ENCODE measurements at places on chromosomes 11 and 22. TPM values are rescaled to one million over a fixed set of nuclear protein-coding genes. Genes with fewer than 3 reads are reported as not detected.

DNA sequence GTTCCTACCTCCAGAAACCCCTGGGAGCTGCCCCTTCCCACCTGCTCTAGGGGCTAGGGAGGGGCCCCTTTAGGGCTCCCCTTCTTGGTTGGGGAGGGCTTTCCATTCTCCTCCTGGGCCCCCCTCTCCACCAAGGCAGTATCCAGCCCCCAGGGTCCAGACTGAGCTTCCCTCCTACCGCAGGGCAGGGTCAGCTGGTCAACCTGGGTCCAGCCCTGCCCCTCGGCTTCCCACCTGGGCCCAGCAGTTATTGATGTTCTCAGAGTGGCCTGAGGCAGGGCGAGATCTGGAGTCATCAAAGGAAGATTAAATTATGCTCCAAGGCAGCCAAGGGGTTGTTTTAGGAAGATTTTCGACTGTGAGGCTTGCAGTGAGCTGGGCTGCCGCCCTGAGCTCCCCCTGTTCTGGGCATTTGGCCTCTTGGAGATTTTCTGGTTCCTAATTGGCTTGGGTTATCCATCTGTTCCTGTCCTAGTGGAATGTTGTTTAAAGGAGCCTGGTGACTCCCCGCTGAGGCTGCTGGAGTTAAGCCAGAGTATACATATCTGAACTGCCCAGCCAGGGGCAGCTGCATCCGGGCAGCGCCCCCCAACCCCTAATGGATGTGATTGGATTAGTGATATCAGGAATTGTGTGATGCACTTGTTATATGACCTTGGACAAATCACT lies 1.8 kb upstream of the SLC22A8 start:
- no peak overlapping the region for H3K4me3 ChIP-seq
- H3K4me1 ChIP-seq: no peaks in the 10 kb centered on the region
- no peaks in the 10 kb centered on the region for H3K27me3 ChIP-seq
- DNase-seq: no peak
- H3K36me3 ChIP-seq: no peaks in the 10 kb centered on the region

DNA sequence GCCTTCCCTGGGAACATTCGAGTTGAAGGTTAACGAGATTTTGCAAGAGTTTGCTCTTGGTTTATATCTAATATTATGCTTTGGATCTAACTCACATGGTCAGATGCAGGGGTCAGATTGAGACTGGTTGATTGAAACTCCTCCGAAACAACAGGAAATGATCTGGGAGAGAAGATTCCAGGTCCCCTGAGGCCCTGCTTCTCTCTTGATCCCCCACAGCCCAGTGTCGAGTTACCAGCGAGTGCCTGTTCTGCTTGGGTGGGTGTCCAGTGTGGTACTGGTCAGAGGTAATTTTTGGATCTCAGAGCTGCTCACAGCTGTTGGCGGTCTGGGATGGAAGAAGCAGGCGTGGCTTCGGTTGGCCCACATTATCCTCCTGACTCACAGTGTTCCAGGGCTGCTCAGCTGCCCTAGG lies 9.2 kb downstream of the FBLN1 start:
- peak; percentile 86 for DNase-seq
- H3K36me3 ChIP-seq: no peaks in the 10 kb centered on the region
- H3K4me1 ChIP-seq: peaks cover 17% of the 10 kb centered on the region
- peak overlapping the region; percentile 88 for H3K27ac ChIP-seq

DNA sequence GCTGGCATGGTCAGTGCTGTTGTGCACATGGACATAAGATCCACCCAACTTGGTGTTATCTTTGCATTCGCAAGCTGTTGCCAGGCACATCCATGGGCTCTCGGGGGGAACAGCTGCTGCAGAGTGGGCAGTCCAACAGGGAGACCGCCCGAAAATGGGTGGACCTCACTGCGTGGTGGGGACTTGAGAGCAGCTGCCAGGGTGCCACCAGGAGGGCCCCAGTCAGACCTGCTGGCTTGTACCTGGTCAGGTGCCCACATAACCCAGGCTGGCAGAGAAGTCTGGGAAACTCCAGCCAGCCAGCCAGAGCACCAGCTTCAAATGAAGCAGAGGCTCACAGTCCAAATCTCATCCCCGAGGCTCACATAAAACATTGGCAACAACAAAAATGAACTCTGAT lies 120.2 kb downstream of the BCR start:
- DNase-seq: no peak
- no peak overlapping the region for H3K27ac ChIP-seq
- H3K4me3 ChIP-seq: no peak overlapping the region
- no peaks in the 10 kb centered on the region for H3K4me1 ChIP-seq
- H3K27me3 ChIP-seq: no peaks in the 10 kb centered on the region

GRCh38 chr11:44943696-44944095 lies 7.0 kb downstream of the TP53I11 start:
- no peak overlapping the region for H3K27ac ChIP-seq
- no peaks in the 10 kb centered on the region for H3K27me3 ChIP-seq
- H3K4me1 ChIP-seq: no peaks in the 10 kb centered on the region
- DNase-seq: no peak

DNA sequence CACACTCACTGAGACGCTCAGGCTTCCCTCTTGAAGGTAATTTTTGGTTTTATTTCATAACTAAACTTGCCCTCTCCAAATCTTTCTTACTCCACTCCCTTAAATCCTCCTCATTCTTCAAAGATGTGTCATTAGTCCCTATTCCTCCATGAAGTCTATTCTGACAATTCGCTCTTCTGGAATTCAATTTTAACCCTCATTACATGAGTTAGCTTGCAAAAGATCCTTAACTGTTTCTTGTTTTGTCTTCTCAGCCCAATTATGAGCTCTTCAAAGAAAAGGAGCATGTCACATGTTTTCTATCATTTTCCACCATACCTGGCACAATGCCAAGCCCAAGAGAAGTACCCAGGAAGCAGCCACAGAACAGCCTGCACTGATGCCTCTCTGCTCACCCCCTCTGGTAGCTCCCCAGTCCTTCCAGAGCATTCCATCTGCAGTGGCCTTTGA lies 13.0 kb downstream of the GALNT18 start:
- DNase-seq: no peak
- no peaks in the 10 kb centered on the region for H3K4me1 ChIP-seq
- no peaks in the 10 kb centered on the region for H3K27me3 ChIP-seq
- H3K27ac ChIP-seq: no peak overlapping the region
- H3K4me3 ChIP-seq: no peak overlapping the region

Gene IGF2
- total RNA-seq: 136 TPM

Gene BDNF
- not detected for total RNA-seq

Gene USP2
- total RNA-seq: 28.2 TPM

Measured in uterus (tissue), 4 donors.